ENCODE measurements at places on chromosomes 1 and 21.
A peak's percentile ranks its signal among the peaks of the same experiment; 100 is the strongest.

DNA sequence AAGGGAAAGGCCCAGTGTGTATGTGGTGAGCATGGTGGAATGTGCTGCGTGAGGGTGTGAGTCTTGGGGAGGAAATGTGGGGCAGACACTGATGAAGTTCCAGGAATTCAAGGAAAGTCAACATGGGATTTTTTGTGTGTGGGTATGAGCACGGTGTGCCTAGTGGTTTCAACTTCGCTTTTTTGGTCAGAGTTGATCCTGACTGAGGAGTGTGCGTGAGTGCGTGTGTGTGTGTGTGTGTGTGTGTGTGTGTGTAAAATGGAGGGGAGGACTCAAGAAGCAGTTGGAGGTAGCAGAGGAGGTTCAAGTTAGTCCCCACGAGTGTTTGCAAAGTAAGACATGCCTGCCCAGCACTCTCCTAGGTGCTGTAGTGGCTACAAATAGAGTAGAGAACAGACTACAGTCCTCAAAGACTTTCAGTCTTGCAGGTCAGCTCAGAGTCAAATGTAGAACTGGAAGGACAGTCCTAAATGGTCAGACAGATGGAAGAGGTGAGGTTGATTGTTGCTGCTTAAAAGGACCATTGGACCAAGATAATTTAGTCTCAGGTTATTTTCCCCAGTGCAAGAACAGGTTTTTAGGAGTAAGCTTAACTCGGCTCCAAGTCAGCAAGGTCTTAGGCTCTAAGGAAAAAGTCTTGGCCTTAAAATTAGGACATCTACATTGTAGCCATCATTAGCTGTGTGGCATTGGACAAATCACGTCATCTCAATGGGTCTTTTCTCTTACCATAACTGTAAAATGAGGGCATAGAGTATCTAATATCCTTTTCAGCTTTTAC is 25.0 kb downstream of the SLAMF1 start:
- H3K27me3 ChIP-seq: no peaks in the 10 kb centered on the region
- H3K36me3 ChIP-seq: no peaks in the 10 kb centered on the region
- no peaks in the 10 kb centered on the region for H3K4me1 ChIP-seq

DNA sequence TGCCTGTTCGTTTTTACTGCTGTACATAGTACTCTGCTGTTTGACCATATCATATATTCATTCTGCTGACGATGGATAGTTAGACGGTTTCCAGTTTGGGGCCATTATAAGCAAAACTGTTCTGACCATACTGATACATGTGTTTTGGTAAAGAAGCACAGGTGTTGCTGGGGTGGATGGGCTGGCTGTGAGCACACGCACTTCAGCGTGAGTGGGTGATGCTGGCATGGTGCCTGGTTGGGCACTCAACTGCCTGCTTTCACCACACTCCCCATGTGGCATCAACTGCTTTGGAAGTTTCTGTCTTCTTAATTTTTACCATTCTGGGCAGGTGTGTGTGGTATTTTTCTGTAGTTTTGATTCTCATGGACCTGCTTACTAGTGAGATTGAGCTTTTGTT is 37.3 kb downstream of the ADARB1 start:
- H3K4me3 ChIP-seq: no peak overlapping the region
- DNase-seq: no peak
- no peaks in the 10 kb centered on the region for H3K27me3 ChIP-seq
- H3K27ac ChIP-seq: no peak overlapping the region
- no peaks in the 10 kb centered on the region for H3K36me3 ChIP-seq

- H3K4me1 ChIP-seq: peaks cover 27% of the 10 kb centered on the region
- H3K27ac ChIP-seq: peak overlapping the region; percentile 81
- DNase-seq: peak; percentile 47
- peaks cover 29% of the 10 kb centered on the region for H3K27me3 ChIP-seq
- H3K36me3 ChIP-seq: no peaks in the 10 kb centered on the region
Measured at GRCh38 chr1:94542088-94542870, 720 bp upstream of the F3 start.

GRCh38 chr1:50476800-50477199 is 53.6 kb upstream of the DMRTA2 start:
- no peak overlapping the region for H3K27ac ChIP-seq
- H3K27me3 ChIP-seq: no peaks in the 10 kb centered on the region
- no peaks in the 10 kb centered on the region for H3K36me3 ChIP-seq
- H3K4me3 ChIP-seq: no peak overlapping the region

DNA sequence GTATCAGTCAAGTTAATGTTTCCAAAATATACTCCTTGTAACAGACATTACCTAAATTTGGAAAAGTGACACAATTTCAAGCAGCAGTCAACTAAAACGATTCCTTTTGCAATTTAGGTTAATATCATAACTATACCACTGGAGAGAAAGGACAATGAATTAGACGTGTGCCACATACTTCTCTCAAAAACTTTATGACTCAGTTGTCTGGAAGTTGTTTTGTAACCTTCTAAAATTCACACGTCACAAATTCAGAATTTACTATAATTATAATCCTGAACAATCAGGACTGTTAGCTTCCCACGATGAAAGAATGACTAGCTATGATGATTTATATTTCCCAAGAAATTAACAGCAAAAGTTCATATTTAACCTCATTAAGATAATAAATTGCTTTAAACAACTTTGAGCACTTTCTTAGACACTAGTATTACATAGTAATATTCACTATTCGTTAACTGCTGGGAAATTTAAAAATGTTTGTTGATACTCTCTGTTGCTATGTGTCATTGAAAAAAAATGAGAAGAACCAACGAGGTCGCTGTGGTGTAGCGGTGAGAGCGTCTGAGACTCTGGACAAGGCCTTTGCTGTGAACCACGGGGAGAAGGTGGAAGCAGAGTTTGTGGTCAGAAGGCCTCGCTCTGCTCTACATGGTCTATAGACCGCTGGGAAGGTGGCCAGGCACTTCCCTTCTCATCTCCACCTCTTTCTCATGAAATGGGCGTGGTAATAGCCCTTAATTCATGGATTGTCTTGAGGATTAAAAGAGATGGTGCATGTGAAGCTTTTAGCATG is 27.9 kb upstream of the BATF3 start:
- H3K4me3 ChIP-seq: no peak overlapping the region
- no peaks in the 10 kb centered on the region for H3K27me3 ChIP-seq
- H3K27ac ChIP-seq: peak overlapping the region; percentile 45
- H3K4me1 ChIP-seq: no peaks in the 10 kb centered on the region
- no peak for DNase-seq
